H4 (cell line): ENCODE measurements at places on chromosomes 6 and 20. TPM values are rescaled to one million over a fixed set of nuclear protein-coding genes. Genes with fewer than 3 reads are reported as not detected.

DNA sequence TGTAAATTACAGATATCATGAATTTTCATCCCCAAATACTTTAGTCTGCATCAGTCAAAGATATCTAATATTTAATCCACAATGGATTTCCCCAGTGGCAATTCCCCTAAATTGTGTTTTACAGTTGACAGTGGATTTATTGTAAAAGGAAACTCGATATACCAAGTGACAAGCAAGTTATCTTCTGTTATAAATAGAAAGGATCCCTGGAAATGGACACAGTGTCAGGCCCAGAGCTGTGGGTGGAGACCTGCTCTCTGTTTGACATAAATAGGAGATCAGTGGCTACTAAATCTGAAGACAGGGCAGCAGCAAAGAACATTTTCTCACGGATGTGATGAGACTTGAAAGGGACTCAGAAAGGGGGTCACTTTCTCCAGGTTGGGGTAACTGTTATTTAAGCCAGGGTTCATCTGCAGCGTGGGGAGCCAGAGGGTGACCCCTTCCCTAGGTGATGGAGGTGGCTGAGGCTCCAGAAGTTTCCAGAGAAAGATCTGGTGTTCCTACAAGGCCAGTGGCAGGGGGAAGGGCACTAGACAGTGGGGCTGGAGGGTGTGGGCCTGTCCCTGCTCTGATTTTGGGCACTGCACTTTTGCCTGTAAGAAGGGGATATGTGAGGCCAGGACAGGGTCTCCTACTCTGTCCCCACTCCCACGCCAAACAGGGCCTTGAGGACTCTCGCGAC lies 12.3 kb upstream of the FAM110A start:
- DNase-seq = no peak

GRCh38 chr6:11366183-11366933 lies 133.9 kb upstream of the NEDD9 start:
- no peak for DNase-seq

DNA sequence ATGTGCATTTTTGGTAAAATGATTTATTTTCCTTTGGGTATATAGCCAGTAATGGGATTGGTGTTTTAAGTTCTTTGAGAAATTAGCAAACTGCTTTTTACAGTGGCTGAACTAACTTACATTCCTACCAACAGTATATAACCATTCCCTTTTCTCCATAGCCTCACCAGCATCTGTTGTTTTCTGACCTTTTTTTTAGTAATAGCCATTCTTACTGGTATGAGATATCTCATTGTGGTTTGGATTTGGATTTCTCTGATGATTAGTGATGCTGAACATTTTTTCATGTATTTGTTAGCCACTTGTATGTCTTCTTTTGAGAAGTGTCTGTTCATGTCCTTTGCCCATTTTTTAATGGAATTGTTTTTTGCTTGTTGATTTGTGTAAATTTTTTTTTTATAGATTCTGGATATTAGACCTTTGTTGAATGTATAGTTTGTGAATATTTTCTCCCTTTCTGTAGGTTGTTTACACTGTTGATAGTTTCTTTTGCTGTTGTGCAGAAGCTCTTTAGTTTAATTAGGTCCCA lies 42.3 kb downstream of the STK4 start:
- no peak for DNase-seq

DNA sequence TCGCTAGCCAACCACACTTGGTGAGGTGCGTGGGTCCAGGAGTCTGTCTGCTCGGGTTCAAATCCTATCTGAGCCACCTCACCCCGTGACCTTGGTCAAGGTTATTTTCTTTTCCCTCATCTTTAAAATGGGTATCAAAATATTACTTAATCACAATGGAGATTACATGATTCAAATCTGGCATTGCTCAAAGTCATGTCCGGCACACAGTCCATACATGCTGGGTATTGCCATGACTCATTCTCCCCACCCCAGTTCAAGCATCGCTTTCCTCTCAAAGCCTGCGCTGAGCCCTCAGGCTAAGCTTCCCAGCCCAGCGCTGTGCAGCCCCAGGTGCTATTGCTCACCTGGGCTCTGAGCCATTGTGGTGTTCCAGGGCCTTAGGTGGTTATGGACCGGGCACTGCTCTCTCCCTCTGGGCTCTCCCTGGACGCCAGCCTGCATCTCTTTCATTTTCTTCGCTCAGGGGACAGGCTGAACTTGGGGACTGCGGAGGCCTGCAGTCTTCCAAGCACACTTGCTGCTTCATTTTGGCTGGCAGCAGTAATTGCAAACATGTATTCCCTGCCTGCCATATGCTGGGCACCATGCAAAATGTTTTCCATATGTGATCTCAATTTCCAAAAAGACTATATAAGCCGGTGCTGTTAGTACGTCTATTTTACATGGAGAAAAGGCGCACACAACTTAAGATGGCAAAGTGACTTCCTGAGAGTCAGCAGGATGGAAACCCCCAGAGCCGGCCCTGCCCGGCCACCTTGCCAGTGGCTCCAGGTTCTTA lies 27.3 kb downstream of the WRNIP1 start:
- DNase-seq = no peak

The C2 gene
- 0.75 TPM in 1 of 2 replicates, not detected in the other for total RNA-seq

DNA sequence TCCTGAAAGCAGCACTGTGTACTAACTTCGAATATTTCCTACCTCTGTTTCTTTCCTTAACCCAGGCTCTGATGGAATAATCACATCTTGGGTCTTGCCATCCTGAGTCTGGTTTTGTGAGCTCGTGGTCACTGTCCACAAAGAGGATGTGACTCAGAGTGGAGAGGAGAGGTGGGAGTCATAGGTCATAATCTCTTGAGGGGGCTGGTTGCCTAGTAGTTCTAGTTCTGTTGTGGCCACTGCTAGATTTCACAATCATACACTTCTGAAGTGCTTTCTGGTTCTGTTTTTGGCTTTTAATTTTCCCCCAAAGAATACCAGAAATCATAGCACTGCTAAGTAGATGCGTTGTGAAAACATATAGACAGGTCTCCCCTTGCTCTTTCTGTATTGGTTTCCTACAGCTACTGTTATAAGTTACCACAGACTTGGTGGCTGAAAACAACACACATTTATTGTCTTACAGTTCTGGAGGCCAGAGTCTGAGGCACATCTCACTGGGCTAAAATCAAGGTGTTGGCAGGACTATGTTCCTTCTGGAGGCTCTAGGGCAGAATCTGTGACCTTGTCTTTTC lies 102.8 kb downstream of the NRSN1 start:
- DNase-seq = no peak

The ADTRP gene
- 0.74 TPM in 1 of 2 replicates, not detected in the other for total RNA-seq

DNA sequence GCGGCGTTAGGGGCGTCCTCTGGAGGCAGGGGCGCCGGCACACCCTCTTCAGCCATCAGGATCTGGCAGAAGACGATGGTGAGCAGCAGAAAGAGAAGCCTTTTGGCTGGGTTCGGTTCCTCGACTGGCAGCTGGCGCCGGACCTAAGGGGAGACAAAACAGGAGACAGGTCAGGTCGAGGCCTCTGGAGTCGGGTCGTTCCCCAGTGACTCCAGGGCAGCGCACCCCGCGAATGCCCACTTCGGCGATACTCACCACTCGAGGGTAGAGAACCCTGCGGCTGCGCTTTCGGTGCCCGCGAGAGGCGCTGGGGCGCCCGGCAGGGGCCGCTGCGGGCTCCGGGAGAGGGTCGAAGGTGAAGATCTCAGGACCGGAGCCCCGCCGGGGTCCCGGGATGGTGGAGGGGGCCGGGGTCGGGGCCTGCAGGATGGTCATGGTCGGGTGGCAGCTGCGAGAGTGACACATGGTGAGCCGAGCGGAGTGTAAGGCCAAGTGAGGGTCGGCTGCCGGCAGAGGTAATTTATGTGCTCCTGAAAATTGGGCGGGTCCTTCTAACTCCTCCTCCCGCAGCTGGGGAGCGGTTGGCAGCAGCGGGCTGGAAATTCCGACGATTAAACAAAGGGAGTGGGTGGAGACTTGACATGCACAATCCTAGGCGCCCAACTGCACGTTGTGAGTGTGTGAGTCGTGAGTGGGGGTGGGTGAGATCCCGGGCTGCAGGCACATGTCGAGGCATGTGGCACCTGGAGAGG lies at the start of gene IER3:
IER3 (minus strand) TSS at position 494 of the 752 bp plus-strand sequence; CDS start at position 465, 29 bp downstream.
- DNase-seq = peak; percentile 77

GRCh38 chr20:58287638-58288037 lies 21.9 kb upstream of the RAB22A start:
- DNase-seq = no peak

- DNase-seq = no peak
Measured at GRCh38 chr20:63406011-63406410, 44.9 kb upstream of the CHRNA4 start.

GRCh38 chr20:38063911-38064530 lies 30.5 kb downstream of the RPRD1B start:
- no peak for DNase-seq

GRCh38 chr6:126307849-126308248 lies 32.1 kb upstream of the CENPW start:
- peak; percentile 5 for DNase-seq

DNA sequence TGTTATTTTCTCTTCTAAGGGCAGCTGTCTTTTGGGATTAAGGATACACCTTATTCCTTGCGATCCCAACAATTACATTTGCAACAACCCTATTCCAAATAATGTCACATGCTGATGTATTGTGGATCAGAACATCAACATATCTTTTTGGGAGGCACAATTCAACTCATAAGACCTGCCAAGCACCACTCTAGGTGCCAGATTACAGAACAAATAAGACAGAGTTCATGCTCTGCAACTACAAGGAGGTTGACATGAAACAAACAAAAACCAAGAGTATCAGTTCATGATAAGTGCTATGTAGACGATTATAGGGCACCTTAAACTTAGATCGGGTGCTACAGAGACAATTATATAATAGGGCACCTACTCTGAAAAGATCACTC lies 203.2 kb upstream of the SGK1 start:
- DNase-seq = no peak

The FAM217A gene
- total RNA-seq = not detected in 2 replicates

DNA sequence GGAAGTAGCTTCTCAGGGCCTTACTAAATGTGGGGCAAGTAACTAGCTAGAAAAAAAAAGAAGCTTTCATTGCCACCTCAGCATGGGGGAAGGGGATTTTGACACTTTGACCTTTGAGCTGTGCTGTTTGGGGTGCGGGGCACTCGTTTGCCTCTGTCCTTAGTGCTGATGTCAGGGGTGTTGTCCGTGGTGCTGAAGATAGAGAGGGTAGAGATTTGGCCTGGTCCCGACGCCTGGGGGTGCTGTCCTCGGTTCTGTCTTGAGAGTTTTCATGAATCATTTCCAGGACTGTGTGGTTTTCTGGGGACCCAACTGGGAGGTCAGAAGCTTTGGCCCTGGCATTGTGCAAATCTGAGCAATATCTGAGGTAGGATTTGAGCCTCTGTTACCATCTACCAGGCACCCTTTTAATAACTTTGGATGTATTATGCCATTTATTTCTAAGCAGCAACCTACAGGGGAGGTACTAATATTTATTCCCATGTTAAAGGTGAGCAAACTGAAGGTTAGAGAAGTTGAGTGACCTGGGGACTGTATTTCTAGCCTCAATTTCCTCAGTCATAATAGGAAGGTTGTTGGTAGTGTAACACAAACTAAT lies 78.0 kb downstream of the DLGAP4 start:
- DNase-seq = peak; percentile 31

DNA sequence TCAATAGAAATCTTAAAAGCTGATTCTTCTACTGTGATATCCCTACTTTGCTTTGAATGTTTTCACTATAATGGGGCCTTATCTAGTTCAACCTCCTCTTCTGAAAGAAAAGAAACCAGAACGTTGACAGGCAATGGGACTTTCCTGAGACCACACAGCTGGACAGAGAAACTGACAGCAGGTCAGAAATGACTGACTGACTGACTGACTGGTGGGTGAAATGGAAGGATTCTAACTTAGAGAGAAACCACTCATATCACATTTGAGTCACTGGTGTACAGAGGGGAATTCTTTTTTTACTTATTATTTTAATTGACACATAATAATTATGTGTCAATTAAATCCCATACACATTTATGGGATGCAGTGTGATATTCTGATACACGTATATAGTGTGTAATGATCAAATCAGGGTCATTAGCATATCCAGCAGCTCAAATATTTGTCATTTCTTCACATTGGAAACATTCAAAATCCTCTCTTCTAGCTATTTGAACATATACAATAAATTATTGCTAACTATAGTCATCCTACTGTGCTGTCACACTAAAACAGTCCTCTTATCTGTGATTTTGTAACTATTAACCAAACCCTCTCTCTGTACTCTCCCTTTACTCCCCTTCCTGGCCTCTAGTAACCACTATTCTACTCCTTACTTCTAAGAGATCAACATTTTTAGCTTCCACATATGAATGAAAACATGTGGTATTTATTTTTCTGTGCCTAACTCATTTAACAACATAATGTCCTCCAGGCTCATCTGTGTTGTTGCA lies 64.8 kb upstream of the NRSN1 start:
- DNase-seq = no peak

- peak; percentile 90 for DNase-seq
Measured at GRCh38 chr6:41318654-41319565, 16.5 kb upstream of the NCR2 start.

DNA sequence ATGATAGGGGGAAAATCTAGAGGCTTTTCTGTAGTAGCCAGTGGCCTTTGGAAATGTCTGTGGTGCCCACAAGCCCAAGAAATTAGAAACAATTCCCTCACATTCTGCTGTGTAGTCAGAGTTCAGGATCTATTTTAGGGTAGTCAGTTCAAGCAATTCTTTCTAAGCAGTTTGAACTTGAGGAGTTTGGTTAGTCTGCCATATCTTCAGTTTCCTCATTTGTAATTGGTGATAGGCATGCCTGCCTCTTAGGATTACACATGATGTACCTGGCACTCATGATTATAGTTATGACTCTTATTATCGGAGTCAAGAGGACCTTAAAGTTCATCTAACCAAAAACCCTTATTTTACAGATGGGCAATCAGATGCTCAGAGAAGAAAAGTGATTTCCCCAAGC lies 21.2 kb upstream of the MEP1A start:
- DNase-seq = no peak

DNA sequence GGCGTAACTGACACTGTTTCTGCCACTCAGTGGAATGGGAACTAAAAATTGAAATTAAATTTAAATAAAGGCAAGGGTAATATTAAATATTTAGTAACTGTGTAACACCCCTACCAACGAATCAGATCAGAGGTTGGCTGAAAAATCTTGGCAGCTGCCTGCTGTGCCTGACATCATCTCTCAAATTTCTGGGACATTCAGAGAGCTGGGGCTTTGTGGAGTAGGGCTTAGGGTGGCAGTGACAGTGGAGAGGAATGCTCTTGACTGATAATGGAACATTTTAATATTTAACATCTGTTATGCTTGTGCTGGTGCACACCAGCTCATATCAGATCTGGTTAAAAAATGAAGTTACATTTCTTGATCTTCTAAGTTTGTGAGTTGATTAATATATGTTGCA lies 62.2 kb downstream of the RFPL4B start:
- DNase-seq = no peak

DNA sequence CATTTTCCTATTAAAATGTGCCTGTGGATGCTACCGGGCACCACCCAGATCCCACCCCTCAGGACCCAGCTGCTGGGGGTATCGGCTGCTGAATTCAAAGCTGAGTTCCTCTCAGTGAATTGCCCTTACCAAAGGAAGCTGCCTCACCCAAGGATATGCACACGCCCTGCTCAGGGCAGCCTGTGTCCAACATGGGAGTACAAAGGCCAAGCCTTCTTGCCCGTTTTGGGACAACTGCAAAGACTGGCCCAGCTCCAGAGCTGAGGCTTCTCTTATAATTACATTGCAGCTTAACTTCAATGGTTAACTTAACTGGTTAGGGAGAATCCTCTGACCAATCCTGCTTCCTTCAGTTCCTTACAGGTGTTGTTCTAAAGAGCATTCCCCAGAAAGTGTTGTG lies 19.8 kb upstream of the FANCE start:
- no peak for DNase-seq

The ADGB gene
- not detected in 2 replicates for total RNA-seq
